ENCODE measurements at places on chromosomes 3 and 15.

- H3K36me3 ChIP-seq: no peaks in the 10 kb centered on the region
- no peaks in the 10 kb centered on the region for H3K27me3 ChIP-seq
- peaks cover 14% of the 10 kb centered on the region for H3K4me1 ChIP-seq
- H3K27ac ChIP-seq: peak within 1 kb of the TSS; percentile 99
- peak within 1 kb of the TSS; percentile 84 for H3K4me3 ChIP-seq
- DNase-seq: no peak
Observed at GRCh38 chr3:120093911-120094775, at the start of gene GSK3B. GSK3B (minus strand) TSS chr3:120094447; CDS start chr3:120093434, 1,013 bp downstream.

DNA sequence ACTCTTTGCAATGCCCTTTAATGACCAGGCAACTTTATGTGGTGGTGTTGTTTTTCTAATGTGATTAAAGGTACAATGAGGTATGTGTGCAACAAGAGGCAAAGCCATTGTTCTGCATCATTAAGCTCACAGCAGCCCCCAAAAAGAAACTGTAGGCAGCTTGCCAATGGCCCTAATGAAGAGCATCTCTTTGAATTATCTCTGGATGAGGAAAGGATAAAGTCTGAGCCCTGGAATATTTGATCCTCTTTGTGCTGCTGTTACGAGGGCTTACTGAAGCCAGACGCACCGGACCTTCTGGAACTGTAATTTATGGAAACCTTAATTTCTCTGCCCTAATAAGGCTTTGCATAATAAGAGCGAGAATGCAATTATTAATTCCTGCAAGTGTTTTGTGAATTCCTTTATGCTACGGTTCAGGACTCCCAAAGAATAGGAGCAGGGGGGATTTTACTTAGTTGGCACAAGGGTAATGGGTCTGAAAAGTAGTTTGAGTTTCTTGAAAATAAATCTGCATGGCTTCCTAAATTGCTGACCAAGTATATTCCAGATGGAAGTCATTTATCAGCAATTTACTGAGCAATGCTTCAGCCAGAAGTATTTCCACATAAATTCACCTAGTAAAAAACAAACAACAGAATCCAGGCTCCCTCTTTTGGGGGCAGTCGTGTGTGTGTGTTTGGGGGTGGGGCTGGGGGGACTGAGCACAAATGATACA, 193.4 kb downstream of the PDZRN3 start:
- H3K36me3 ChIP-seq: no peaks in the 10 kb centered on the region
- H3K27ac ChIP-seq: no peak overlapping the region
- peak; percentile 44 for DNase-seq
- peaks cover 8% of the 10 kb centered on the region for H3K4me1 ChIP-seq
- H3K4me3 ChIP-seq: no peak overlapping the region
- H3K27me3 ChIP-seq: no peaks in the 10 kb centered on the region

- peaks cover 16% of the 10 kb centered on the region for H3K4me1 ChIP-seq
- no peaks in the 10 kb centered on the region for H3K27me3 ChIP-seq
- no peak overlapping the region for H3K27ac ChIP-seq
- peak overlapping the region; percentile 48 for H3K4me3 ChIP-seq
- H3K36me3 ChIP-seq: no peaks in the 10 kb centered on the region
- DNase-seq: peak; percentile 15
Observed at GRCh38 chr3:190119461-190120268, 1.0 kb downstream of the P3H2 start.

DNA sequence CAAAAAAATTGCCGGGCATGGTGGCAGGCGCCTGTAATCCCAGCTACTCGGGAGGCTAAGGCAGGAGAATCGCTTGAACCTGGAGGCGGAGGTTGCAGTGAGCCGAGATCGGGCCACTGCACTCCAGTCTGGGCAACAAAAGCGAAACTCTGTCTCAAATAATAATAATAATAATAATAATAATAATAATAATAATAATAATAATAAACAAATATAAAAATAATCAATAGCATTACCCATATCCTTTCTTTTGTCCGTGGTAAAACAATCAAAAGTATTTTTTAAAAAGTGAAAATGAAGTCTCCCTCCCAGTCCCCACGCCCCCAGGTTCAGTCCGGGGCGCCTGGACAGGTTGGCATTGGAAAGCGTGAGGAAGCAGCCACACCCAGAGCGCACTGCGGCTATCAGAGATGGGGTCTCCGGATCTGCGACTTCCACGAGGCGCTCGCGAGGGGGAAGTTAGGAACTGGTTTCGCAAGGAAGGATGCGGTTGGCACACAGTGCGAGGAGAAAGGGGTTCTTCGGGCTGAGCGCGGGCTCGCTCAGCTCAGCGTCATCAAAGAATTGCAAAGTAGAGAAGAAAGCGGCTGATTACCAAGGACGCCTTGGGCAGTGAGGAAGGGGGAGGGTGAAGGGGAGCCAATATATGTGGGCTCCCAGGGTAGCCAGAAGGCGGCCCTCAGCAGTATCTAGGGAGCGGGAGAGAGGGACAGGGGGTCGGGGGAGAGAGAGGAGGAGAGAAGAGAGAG, 69.5 kb upstream of the EPHB3 start:
- no peak for DNase-seq
- no peak overlapping the region for H3K4me3 ChIP-seq
- peaks cover 11% of the 10 kb centered on the region for H3K4me1 ChIP-seq
- H3K27ac ChIP-seq: no peak overlapping the region

- H3K4me3 ChIP-seq: no peak overlapping the region
- no peak overlapping the region for H3K27ac ChIP-seq
- DNase-seq: no peak
- no peaks in the 10 kb centered on the region for H3K27me3 ChIP-seq
- no peaks in the 10 kb centered on the region for H3K36me3 ChIP-seq
Observed at GRCh38 chr3:31937225-31937624, 43.8 kb downstream of the OSBPL10 start.

GRCh38 chr3:66010739-66011655, 27.7 kb downstream of the MAGI1 start:
- no peaks in the 10 kb centered on the region for H3K36me3 ChIP-seq
- no peaks in the 10 kb centered on the region for H3K27me3 ChIP-seq
- no peak overlapping the region for H3K27ac ChIP-seq
- no peak overlapping the region for H3K4me3 ChIP-seq
- no peaks in the 10 kb centered on the region for H3K4me1 ChIP-seq
- DNase-seq: no peak

DNA sequence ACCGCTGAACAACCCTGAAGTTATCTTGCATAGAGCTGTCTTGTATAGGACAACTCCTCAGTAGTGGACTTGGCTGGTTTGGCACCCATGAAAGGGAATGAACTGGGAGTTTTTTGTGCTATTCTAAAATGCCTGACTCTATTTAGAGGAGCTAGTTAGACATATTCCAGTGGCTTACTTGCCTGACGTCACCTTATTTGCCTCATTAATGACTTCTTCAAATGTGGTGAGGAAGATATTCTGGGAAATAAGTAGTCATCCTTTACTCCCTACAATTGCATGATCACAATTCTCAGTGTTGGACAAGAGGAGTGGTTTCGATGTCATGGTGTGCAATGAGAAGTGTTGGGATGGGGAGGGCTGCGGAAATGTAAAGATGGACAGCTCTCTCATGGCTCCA, 509.2 kb upstream of the MDFIC2 start:
- no peak for DNase-seq
- H3K4me3 ChIP-seq: no peak overlapping the region
- no peaks in the 10 kb centered on the region for H3K4me1 ChIP-seq
- no peaks in the 10 kb centered on the region for H3K27me3 ChIP-seq

DNA sequence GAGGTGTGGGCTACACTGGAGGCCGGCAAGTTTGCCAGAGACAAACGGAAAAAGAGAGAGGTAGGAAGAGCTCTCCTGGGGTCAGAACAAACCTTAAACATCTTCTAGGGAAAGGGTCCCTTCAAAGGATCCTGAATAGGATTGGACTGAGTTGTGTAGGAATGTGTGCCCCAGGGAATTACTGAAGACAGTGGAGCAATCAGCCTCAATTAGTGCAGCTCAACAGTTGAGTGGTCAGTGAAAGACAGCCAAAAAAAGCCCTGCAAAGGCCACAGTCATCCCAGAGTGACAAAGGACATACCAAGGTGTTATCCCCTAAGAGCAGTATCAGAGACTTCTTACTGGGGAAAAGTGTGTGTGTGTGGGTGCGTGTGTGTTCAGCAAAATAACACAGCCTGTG, 70.3 kb downstream of the NUP210 start:
- DNase-seq: no peak
- H3K27ac ChIP-seq: peak overlapping the region; percentile 65
- no peaks in the 10 kb centered on the region for H3K27me3 ChIP-seq
- peaks cover 41% of the 10 kb centered on the region for H3K4me1 ChIP-seq
- no peak overlapping the region for H3K4me3 ChIP-seq
- peaks cover 58% of the 10 kb centered on the region for H3K36me3 ChIP-seq

GRCh38 chr3:69825446-69825845, 86.2 kb downstream of the MITF start:
- no peak overlapping the region for H3K27ac ChIP-seq
- H3K4me1 ChIP-seq: no peaks in the 10 kb centered on the region
- DNase-seq: no peak
- no peaks in the 10 kb centered on the region for H3K36me3 ChIP-seq
- H3K27me3 ChIP-seq: no peaks in the 10 kb centered on the region

DNA sequence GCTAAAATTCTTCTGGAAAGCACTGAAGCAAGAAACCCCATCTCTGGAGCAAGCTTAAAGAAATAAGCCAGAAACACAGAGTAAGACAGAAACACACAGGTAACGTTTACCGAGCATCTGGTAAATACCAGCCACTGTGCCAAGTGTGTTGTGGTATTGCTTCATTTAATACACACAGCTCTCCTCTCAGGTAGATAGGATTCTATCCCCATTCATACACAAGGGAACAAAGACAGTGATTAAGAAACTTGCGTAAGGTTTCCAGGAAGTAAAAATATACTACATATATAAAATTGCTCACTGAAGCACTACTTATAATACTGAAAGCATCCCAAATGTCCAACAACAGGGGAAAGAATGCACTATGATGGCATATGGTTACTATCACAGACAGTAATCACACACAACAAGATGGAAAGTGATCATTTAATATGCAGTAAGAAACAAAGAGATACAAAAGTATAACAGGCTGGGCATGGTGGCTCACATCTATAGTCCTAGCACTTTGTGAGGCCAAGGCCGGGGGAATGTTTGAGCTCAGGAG, 27.5 kb downstream of the TAMM41 start:
- H3K4me3 ChIP-seq: no peak overlapping the region
- H3K27me3 ChIP-seq: no peaks in the 10 kb centered on the region
- peaks cover 7% of the 10 kb centered on the region for H3K36me3 ChIP-seq
- no peak overlapping the region for H3K27ac ChIP-seq
- DNase-seq: no peak

GRCh38 chr15:38266247-38266986, 13.8 kb downstream of the SPRED1 start:
- H3K4me1 ChIP-seq: peaks cover 5% of the 10 kb centered on the region
- peaks cover 3% of the 10 kb centered on the region for H3K36me3 ChIP-seq
- H3K27ac ChIP-seq: no peak overlapping the region
- no peak overlapping the region for H3K4me3 ChIP-seq

DNA sequence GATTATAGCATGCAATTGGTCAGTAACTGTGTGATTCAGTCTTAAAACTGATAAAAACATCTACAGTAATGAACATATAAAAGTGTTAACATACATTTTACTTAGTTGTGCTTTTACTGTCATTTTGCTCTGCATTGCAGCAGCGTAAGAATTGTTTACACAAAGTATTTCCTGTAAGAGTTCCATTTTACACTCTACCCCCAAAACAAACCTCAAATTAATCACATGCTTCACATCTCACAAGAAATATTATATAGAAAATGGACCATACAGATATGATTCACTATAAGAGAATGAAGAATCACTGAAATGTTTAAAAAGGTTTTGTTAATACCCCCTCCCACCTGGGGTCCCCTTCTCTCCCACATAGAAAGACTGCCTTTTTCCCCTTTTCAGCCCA, 225.9 kb upstream of the LRRN1 start:
- H3K27me3 ChIP-seq: no peaks in the 10 kb centered on the region
- H3K27ac ChIP-seq: no peak overlapping the region
- no peak overlapping the region for H3K4me3 ChIP-seq
- no peaks in the 10 kb centered on the region for H3K4me1 ChIP-seq
- no peak for DNase-seq

- no peak overlapping the region for H3K4me3 ChIP-seq
- no peaks in the 10 kb centered on the region for H3K27me3 ChIP-seq
- peaks cover 7% of the 10 kb centered on the region for H3K4me1 ChIP-seq
- peaks cover 16% of the 10 kb centered on the region for H3K36me3 ChIP-seq
- DNase-seq: peak; percentile 22
Observed at GRCh38 chr3:196423044-196423781, 9.0 kb downstream of the UBXN7 start.

- peaks cover 23% of the 10 kb centered on the region for H3K4me1 ChIP-seq
- H3K27me3 ChIP-seq: peaks cover 34% of the 10 kb centered on the region
- no peak for DNase-seq
- H3K36me3 ChIP-seq: no peaks in the 10 kb centered on the region
Observed at GRCh38 chr3:194318511-194319161, 32.5 kb downstream of the CPN2 start.

GRCh38 chr3:105967117-105967516, 98.3 kb upstream of the CBLB start:
- no peaks in the 10 kb centered on the region for H3K36me3 ChIP-seq
- H3K4me1 ChIP-seq: no peaks in the 10 kb centered on the region
- H3K27me3 ChIP-seq: no peaks in the 10 kb centered on the region
- no peak for DNase-seq
- no peak overlapping the region for H3K27ac ChIP-seq

DNA sequence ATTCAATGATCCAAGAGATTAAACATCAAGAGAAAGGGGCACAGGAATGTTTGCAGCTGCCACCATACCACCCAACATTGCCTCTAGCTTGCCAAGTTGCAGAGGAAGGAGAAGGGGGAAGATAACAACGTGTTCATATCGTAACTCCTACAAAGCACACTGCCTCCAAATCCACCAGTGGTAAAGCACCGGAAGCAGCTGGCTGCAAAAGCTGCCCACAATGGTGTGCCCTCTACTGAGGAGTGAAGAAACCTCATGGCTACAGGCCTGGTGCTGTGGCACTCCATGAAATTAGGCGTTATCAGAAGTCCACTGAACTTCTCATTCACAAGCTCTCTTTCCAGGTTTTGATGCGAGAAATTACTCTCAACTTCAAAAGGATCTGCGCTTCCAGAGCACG, 263.9 kb upstream of the STT3B start:
- H3K27ac ChIP-seq: no peak overlapping the region
- DNase-seq: no peak
- H3K36me3 ChIP-seq: no peaks in the 10 kb centered on the region
- H3K4me3 ChIP-seq: no peak overlapping the region
- no peaks in the 10 kb centered on the region for H3K27me3 ChIP-seq

- H3K4me1 ChIP-seq: peaks cover 42% of the 10 kb centered on the region
- H3K4me3 ChIP-seq: no peak overlapping the region
- peaks cover 8% of the 10 kb centered on the region for H3K27me3 ChIP-seq
- no peaks in the 10 kb centered on the region for H3K36me3 ChIP-seq
- H3K27ac ChIP-seq: no peak overlapping the region
Observed at GRCh38 chr15:99449514-99449913, 116.3 kb upstream of the MEF2A start.

- no peak for DNase-seq
- no peaks in the 10 kb centered on the region for H3K27me3 ChIP-seq
- H3K4me3 ChIP-seq: no peak overlapping the region
- H3K27ac ChIP-seq: no peak overlapping the region
Observed at GRCh38 chr3:28250999-28251398, 9.6 kb downstream of the CMC1 start.

- no peaks in the 10 kb centered on the region for H3K27me3 ChIP-seq
- DNase-seq: no peak
- no peak overlapping the region for H3K27ac ChIP-seq
- H3K4me3 ChIP-seq: no peak overlapping the region
Observed at GRCh38 chr15:28289694-28290463, 32.1 kb downstream of the HERC2 start.
